ENCODE measurements at places on chromosomes 6 and 20.
A peak's percentile ranks its signal among the peaks of the same experiment; 100 is the strongest.

DNA sequence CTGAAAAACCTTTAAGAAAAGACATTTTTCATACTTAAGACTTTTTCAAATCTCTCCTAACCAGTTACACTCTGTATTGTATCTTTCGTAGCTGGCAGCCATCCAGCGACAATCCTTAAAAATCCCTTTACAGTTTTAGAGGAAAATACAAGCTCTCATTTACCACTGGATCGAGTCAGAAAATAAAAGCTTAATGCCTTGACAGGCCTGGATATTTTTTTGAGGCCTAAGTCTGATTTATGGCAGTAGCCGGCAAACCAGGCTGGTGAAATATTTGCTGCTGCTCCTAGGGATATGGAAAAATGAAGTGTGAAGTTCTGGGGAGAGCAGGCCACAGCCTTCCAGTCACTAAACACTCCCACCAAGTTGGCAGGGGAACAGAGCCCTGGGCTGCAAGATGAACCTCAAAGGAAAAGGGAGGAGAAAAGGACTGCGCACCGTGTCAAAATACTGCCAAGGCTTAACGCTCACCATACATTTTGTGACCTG lies 213.0 kb upstream of the SUPT3H start:
- DNase-seq = peak; percentile 62

- DNase-seq = no peak
Observed at GRCh38 chr6:91786474-91787184, 1199.8 kb upstream of the MAP3K7 start.

DNA sequence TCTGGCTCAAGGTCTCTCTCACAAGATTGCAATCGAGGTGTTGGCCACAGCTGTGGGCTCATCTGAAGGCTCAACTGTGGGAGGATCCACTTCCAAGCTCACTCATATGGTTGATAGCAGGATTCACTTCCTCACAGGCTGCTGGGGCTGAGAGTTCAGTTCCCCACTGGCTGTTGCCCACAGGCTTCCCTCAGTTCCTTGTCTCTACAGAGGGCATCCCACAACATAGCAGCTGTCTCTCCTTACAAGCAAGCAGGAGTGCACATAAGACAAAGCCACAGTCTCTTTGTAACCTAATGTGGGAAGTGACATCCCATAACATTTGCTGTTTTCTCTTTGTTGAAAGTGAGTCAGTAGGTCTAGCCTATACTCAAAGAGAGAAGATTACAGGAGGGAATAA lies 14.0 kb downstream of the SPATS1 start:
- DNase-seq = no peak

- DNase-seq = no peak
Observed at GRCh38 chr6:146341493-146342230, 202.0 kb upstream of the RAB32 start.

DNA sequence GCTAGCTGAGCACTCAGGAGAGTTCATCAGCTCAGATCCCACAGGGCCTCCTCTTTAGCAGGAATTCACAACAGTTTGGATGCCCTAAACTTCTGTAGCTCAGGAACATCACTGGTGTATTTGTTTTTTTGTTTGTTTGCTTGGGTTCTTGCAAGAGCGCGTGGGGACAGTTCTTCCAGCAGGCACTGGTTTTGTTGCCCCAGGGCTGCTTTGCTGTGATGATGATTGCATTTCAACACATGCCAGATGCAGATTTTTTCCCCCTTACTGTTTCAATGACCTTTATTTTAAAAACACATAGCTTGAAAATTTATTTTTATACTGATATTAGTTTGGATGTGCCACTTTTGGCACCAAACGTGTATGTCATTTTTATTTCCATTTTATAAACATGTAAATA lies 77.1 kb downstream of the DHX35 start:
- DNase-seq = no peak

- no peak for DNase-seq
Observed at GRCh38 chr6:148395583-148396101, 53.0 kb downstream of the SASH1 start.

DNA sequence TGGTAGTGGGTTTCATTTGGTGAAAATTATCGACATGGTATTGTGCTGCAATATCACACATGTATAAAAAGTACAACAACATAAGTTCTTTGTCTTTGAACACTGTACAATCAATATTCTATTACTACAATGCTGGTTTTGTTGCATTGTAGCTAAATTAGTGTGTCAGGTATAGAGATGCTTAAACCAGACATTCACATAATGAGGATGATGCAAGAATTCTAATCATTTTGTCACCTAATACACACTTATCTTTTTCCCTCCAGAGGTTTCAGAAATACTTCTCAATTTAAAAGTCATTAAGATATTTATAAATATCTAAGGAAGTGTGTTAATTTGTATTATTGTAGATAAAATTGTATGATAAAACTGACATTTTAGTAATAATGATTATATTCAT lies 174.8 kb upstream of the MAN1A1 start:
- no peak for DNase-seq

DNA sequence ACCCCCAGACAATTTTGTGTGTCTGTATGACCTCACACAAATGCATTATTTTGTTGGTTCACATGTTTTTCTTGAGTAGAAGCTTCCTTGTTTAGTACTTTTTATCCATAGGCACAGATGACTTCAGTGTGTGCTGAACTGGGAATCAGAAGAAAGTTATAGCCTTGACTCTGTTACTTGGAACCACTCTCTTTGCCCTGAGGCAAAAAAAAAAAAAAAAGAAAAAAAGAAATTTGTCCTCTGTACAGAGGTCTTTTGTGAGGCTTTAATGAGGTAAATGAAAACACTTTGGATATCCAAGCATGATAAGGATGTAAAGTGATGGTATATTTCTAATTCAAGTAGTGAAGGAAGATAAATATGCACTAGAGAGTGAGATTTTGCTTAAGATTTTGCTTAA lies 51.9 kb downstream of the TRMT11 start:
- no peak for DNase-seq

- DNase-seq = no peak
Observed at GRCh38 chr6:43302126-43302525, 4.1 kb downstream of the SLC22A7 start.

GRCh38 chr6:54899442-54899841 lies 52.9 kb downstream of the FAM83B start:
- DNase-seq = no peak

DNA sequence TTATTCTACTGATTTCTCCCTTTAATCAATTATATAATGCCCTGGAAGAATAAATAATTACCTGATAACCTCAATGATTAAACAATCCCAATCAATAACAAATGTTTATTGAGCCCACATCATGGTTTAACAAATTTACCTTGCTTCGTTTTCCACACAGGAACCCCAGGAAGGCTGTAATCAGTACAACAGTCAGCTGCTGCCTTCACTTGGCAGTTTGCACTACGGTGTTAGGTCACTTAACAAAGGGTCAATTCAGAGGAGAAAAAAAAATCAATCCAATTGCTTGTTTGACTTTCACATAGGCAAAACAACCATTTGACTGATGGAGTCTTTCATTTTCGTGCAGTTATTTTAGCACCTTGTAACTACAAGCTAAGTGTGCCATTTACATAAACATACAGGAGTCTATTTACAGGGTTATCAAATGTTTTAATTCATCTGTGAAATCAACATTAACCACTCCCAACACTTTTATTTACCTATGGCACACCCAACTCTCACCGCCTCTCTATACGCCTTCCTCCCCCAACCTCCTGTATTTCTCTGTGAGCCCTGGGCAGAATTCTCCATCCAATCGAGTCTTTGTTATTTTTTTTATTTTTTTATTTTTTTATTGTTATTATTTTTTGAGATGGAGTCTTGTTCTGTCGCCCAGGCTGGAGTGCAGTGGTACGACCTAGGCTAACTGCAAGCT lies 140.4 kb upstream of the TAB2 start:
- DNase-seq = no peak
